Thoracic aorta (tissue), 2 donors: ENCODE measurements at places on chromosomes 7 and 10.

DNA sequence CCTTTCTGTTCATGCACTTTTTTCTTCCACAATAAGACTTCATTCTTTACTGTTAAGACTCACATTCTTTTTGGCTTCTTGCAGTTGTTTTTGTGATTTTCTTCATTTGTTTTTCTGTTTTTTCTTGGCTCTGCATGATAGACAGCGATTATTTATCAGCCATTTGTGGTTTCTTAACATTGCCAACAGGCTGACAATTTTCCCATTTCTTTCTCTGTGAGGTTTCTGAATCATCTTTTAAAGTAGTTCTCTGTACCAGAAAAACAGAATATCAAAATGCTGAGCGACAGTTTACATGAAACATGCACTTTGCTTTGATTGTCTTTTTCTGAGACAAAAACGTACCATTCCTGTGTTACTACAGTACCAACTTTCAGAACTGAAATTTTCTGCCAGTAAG, 334.2 kb upstream of the MAGI2 start:
- DNase-seq = no peak

DNA sequence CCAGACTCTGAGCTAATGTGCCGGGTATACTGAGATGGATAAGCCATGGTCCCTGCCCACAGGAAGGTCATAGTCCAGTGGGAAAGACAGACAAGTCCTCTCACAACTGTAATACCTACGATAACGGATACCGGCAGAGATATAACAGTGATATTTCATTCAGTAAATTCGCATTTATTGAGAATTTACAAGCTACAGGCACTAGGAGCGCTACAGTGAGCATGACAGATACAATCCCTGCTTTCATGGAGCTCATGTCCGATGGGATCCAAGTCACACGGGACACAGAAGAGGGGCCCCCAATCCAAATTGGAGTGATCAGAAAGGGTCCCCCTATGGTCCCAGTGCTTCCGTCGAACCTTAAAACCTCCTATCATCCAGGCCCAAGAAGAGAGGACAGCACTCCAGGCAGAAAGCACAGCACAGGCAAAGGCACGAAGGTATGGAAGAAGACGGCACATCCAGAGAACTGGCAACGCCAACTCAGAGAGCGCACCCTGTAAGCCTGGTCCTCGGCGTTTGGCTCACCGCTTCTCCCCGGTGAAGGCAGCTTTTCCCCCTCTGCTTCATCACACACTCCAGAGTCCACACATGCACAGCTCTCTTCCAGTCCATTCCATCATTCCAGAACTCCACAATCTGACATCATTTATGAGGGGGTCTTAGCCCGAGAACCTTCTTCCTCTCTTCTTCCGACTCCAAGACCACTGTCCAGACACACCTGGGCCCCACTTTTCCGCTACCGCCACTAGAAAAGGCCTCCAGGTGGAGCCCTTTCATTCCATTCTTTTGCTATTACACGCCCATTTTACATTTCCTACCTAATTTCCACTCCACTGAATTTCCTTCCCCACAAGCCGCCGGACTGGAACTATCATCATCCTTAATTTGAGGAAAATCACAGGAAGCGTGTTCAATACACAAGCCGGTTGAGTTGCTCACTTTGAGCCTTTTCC, 47.8 kb upstream of the NKX2-3 start:
- DNase-seq = no peak

GRCh38 chr10:30577048-30577447, 52.5 kb downstream of the LYZL2 start:
- DNase-seq = no peak

DNA sequence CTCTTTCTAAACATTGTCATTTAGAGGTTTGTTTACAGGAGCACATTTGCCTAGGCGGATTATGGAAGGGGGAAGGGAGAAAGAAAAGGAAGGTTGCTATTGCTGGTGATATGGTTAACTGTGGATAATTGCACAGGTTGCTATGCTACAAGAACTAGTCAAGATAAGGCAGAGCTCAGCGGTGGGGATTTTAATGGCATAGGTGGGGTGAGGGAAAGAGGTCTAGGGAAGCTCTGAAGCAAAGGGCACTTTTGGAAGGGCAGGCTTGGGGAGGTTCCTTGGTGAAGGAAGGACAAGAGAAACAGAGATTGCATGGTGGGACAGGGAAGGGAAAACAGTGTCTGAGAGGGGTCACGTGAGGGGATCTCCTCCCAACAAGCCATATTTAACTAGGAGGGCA, 19.5 kb downstream of the HYAL4 start:
- no peak for DNase-seq

- DNase-seq = no peak
Observed at GRCh38 chr7:80981405-80981804, 62.6 kb upstream of the SEMA3C start.

DNA sequence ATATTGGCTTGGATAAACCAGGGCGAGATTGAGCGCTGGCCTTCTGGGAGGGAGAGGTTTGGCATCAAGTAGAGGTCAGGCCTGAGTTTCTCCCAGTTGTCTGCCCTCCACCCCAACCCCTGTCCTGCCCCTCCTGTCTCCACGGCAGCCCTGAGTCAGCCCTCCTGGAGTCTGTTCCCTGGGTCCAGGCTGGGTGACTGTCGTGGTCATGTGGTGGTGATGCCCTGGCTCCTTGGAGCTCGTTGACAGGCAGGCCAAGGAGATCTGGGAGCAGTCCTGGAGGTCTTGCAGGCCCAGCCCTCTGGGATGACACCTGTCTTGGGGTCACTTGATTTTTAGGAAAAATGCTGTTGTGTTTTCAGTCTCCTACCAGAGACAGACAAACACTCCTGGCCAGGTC, 53.6 kb upstream of the PODXL start:
- DNase-seq = no peak

GRCh38 chr7:2005786-2006185, 227.0 kb downstream of the MAD1L1 start:
- DNase-seq = no peak

DNA sequence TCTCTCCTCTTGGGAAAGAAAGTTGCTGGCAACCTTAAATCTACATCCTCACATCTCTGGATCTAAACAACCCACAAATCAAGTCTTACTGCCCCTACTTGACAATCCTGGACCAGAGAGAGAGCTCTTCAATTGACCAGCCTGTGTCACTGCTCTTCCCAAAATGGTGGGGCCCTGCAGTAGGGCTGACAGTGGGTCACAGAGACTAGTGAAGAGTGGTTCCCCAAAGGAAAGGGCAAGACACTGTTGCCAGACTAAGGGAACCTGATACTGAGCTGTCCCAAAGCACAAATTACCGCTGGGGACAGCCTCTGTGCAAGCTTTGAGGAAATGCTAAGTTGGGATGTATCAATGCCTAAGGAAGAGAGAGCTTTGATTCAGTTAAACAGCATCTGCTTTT, 4.5 kb upstream of the GPRIN2 start:
- no peak for DNase-seq

DNA sequence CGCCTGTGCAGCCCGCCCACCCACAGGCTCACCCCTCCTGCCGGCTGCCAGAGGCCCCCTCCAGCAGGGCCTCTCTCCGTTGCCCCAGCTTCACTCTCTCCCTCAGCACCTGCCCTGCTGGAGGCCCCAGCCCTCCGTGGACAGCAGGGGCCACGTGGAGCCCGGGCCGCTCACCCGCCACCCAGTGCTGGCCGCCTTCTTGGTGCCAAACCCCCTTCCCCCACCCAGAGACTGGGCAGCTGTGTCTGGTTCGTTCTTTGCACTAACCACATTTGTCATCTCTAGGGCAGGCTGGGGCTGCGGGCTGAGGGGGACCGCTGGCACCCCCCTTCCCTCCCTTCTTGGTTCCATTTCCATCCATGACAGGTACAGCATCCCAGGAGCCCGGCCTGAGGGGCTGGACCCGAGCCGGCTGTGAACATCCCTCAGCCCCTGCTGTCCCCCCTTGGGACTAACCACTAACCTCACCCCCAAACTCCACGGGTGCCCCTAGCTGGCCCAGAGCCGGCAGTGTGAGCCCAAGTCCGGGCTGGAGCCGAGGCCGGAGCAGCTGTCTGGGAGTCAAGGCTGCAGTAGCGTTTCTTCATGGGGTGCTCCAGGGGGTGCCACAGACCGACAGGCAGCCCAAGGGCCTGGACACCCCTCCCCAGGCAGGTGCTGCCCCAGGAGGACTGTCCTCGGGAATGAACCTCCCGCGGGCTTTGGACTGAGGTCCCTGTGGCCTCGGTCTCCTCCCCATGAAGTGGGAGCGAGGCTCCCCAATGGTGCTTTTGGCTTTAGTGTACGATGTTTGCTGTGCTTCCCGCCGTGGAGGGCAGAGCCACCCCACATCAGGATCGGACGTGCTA, 25.5 kb upstream of the AMZ1 start:
- no peak for DNase-seq

- no peak for DNase-seq
Observed at GRCh38 chr10:12780634-12781601, 220.6 kb downstream of the CCDC3 start.

DNA sequence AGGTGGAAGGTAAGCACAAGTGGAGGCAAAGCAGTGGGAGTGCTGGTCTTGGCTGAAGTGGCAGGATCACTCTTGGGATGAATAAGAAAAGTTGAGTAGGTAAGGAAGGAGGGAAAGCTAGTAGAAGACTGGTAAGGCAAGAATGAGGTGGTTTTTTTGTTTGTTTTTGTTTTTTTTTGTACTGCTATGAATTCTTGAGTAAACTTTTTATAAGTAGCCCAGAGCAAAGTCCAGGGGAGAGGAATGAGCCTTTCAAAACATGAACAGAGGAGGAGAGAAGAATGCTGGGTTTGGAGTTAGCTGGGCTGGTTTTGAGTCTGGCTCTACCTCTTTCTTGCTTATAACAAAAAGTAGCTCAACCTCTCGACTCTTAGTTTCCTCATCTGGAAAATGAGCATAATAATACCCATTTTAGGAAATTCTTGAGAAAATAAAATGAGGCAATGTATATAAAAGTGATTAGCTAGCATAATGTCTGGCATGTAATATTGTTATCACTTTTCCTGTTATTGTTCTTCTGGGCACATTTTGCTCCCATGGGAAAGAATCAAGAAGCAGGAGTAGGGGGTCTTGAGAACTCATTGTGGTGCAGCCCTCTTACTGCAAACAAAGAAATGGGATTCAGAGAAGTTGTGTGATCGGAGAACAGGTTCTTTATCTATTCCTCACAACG, 24.1 kb upstream of the LRRC17 start:
- no peak for DNase-seq

GRCh38 chr7:28005847-28006231, 174.8 kb downstream of the JAZF1 start:
- DNase-seq = no peak

DNA sequence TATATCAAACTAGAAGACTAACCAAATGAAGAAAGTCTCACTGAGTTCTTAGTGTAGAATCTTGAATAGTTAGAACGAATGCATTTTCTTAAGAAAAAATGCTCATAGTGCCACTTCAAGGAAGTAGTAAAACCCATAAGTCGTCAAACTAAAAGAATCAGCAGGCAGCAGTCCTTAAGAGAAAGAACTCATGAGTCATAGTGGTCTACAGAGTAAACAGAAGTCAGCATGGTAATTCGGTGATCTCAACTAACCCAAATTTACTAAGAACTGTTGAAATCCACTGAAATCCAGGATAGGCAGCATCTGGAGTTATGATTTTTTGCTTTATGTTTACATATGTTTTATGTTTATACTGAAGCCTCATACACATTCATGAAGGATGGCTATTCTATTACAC, 256.2 kb downstream of the LHFPL3 start:
- no peak for DNase-seq

DNA sequence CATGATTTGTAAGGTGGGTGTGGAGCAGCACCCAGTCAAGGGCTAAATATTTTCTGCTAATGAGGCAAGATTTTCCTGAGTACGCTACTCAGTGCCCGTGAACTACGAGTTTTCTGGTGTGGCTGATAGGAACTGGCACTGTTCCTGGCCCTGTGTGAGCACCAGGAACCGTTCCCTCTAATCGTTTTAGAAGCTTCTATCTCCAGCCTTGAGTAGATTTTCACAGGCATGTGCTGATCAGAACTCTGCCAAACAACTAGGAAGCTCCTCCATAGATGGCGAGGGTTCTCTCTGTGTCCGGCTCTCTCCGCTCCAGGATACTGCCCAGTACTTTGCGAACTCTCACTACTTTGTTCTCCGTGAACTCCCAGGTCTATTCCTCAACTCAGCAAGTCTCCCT, 17.7 kb downstream of the TRIM4 start:
- DNase-seq = no peak

GRCh38 chr7:115145512-115145911, 223.6 kb downstream of the MDFIC start:
- no peak for DNase-seq

DNA sequence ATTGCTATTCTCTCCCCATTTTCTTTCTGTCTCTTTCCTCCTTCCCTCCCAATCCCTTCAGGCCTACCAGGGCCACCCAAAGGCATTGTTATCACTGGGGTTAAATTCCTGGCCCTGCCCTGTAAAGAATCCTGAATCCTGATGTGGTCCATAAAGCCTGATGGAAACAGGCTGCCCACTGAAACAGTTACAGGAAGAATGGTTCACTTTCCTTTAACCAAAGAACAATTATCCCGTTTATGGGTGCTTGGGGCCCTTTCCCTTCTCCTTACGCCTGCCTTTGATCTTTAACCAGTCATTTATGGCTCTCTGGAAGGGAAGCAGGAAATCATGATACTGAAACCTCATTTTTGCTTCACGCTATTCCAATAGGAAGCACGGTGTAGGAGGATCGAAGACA, 273.1 kb upstream of the NEBL start:
- DNase-seq = no peak

DNA sequence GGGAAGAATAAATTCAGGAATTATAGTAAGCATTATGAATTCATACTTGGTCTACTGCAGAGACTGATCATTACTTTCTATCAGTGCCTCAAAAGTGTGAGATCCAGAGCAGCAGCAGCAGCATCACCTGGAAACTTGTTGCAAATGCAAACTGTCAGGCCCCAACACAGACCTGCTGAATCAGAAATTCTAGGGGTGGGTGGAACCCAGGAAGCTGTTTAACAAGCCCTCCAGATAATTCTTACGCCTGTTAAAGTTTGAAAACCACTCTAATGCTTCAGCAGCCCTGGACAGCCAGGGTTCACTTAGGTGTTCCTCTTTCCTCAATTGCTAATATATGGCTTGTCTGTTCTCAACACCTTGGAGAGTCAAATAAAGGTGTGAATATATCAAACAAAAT, 19.5 kb downstream of the CACUL1 start:
- no peak for DNase-seq

DNA sequence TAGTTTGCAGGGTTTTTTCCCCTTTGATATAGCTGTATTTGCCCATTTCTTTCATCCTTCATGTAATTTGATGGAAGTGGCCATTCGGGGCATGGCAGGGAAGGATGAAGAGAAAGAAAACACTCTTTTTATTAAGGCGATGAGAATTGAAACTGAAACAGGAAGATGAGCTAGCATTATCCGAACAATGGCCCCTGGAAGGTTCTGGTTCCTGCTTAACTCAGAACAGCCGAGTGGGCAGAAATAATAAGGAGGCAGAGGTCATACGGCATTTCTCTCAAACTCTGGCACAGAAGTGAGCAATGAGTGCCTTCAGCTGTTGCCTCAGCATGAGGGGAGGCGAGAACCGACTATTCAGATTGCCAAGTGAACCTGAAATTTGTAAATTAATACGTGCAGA, 113.2 kb upstream of the MYO3A start:
- no peak for DNase-seq

DNA sequence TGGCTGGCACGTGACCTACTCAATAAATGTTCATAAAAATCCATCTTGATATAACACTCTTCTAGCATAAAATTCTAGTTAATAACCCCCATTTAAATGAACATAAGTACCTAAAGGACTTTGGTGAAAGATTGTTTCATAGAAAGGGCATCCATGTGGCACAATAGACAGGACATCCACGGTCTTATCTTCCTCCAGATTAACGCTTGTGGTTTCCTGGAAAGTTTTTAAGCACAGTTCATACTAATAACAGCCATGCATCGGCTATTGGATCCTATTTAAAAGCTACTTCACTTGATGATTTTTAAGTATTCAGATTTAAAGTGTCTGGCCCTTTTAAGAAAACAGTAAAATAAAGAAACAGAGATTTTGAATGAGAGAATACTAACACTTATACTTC, 288.3 kb downstream of the AHR start:
- no peak for DNase-seq
